ENCODE measurements at places on chromosomes 1 and 21. TPM values are rescaled to one million over a fixed set of nuclear protein-coding genes. Genes with fewer than 3 reads are reported as not detected.

DNA sequence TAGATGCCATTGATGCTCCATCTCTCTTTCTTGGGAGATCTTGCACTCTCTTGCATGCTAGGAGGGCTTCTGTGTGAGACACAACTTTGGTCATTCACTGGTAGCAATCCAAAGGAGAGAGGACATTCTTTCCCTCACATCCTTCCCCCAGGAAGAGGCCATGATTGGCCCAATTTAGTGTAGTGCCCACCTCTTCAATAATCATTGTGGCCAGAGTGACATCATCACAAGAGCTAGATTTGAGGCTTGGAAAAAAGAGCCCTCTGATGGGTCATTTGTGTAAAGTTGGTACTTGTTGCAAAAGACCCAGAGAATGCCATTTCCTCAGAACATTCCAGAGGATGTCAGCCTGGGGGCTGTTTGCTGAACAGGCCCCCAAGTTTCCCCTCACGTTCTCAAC, 30.2 kb downstream of the S100A6 start:
- DNase-seq = no peak

DNA sequence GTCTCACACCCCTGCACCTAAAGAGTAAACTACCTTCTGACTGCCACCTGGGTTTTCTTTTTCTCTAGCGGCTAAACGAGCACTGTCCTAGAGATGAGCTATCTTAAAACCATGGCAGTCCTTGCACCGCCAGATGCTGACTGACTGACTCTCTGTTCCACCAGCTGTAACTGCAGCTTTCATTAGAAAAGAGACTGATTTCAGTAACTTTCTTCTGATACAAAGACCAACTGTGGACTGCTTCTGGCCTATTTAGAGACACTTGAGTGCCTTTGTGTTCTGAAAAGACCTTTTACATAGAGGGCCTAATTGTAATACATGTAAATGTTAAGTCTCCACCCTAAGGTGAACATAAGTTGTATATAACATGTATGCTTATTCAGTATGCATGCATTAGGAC, 152.5 kb downstream of the DISC1 start:
- no peak for DNase-seq

- no peak for DNase-seq
These were observed 91.9 kb downstream of the FCRL5 start for GRCh38 chr1:157460381-157460780.

GRCh38 chr1:16014509-16015482, 3.0 kb downstream of the HSPB7 start:
- peak; percentile 77 for DNase-seq

MTARC1 gene
- 3.6 TPM for total RNA-seq

DNA sequence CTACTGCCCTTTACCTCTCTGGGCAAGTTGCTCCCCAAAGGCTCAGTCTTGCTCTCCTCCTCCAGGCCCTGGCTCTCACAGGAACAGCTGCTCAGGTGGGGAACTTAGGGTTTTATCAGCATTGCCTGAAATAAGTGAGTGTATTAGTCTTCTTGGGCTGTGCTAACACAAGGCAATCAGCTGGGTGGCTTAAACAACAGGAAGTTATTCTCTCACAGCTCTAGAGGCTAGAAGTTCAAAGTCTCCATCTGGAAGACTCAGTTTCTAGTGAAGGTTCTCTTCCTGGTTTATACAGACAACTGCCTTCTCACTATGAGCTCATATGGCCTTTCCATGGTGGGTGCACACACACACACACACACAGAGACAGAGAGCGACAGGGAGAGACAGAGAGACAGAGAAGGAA, 2.8 kb upstream of the CD1C start:
- DNase-seq = no peak

GRCh38 chr1:152795686-152796085, 835 bp upstream of the LCE1D start:
- DNase-seq = no peak

DNA sequence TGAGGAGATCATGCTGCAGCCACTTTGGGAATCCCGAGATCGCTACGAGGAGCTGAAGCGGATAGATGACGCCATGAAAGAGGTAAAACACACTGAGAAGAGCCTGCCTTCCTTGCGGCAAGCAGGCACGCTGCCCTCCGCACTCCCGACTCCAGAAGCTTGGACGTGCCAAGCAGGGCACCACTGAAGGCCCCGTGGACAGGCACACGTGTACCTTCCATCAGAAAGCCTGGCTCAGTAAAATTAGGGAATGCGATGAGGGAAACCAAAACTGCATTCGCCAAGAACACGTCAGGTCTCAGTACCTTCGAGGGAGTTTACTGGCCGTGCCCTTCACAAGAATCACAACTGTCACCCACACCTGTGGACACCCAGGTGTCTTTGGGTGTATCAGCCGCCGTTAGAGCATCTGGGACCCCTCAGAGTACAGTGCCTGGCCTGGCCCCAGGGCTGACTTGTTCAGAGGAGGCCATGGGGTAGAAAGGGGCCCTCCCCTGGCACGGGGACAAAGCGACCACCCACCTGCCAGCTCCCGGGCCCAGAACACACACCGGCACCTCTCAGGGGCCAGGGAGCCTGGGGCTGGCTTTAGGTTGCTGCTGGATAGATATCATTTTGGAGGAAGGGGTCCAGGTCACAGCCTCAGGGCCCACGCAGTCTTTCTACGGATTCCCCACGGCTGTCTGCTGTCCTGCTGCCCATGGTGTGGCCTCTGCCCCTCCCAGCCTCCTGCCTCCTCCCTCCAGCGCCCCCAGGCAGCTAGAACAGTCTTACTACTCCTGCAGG, 108.4 kb downstream of the WDR4 start:
- no peak for DNase-seq

DNA sequence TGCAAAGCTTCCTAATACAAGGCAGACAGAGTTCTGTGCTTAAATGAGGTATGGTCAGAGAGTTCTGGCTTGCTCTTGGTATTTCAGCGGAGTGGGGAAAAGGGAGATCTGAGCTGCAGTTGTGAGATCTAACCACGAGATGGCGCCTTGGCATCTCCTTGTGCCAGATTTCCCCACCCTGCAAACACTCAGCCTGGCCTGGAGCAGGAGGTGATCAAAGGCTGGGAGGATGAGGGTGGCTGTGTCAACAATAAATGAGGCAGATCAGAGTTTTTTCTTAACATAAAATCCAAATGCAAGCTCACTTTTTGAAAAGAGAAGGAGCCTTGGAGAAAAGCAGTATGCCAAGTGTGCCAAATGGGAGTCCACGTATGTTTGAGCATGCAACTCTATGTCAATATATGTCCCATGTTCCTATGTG, 4.1 kb upstream of the TFAP2E start:
- no peak for DNase-seq

- no peak for DNase-seq
These were observed 26.9 kb downstream of the EDARADD start for GRCh38 chr1:236421022-236421421.

- DNase-seq = peak; percentile 81
These were observed 26.2 kb upstream of the SPATA6 start for GRCh38 chr1:48498096-48498791.

GRCh38 chr1:230573658-230574057, 68.6 kb upstream of the COG2 start:
- DNase-seq = no peak

- no peak for DNase-seq
These were observed 196.9 kb upstream of the TMEM51 start for GRCh38 chr1:14956579-14957195.

GRCh38 chr1:111861523-111861922, 105.8 kb downstream of the DDX20 start:
- DNase-seq = no peak

DNA sequence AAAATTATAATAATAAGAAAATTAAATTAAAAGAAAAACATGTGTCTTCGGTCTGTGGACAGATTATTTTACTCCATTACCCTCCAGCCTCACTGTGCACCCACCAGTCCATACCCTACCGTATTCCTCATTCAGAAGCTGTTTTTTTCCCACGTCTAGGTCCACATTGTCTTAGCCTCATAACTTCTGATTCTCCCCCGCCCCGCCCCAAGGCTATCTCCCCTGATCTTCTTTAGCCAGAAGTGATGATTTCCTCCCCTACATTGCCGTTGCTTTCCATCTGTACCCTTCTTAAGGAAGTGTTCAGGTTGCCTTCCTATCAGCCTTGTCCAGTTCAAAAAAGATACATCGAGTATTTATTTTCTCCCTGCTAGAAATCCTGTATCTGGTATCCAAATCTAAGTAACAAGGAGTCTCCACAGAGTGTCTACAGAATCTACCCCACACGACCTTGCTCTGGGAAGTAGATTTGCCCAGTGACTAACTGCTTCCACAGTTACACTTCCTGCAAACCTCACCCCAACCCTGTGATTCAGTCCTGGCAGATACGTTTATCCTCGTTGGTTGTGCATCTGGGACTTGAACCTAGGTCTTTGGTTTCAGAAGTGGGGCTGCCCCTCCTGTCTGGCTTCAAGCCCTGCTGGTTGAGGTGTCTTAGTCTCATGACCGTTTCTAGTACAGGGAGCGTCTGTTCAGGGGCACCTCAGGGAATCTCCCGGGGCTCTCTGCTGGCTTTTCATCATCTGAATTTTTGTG, 470.2 kb downstream of the CAMTA1 start:
- DNase-seq = no peak

- peak; percentile 2 for DNase-seq
These were observed 17.9 kb upstream of the TTC34 start for GRCh38 chr1:2819429-2819828.

DNA sequence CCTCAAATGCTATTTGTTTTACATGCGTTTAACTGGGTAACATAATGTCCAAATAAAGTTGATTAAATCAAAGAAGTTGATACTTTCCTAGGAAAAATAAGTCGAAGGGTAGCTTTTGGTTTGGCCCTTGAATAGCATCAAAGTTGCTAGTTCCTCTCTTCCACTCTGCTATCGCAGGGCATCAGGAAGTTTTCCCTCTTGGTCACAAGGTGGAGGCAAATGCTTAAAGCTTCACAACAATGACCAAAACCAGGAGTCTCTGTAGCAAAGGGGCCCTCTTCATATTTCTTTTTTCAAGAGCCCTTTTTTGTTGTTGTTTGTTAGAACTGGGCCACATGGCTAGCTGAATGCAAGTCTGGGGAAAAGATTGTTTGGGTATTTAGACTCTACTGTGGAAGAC, 668.4 kb downstream of the KCNT2 start:
- no peak for DNase-seq

GRCh38 chr1:167429612-167430011, 88.7 kb downstream of the CD247 start:
- no peak for DNase-seq

DNA sequence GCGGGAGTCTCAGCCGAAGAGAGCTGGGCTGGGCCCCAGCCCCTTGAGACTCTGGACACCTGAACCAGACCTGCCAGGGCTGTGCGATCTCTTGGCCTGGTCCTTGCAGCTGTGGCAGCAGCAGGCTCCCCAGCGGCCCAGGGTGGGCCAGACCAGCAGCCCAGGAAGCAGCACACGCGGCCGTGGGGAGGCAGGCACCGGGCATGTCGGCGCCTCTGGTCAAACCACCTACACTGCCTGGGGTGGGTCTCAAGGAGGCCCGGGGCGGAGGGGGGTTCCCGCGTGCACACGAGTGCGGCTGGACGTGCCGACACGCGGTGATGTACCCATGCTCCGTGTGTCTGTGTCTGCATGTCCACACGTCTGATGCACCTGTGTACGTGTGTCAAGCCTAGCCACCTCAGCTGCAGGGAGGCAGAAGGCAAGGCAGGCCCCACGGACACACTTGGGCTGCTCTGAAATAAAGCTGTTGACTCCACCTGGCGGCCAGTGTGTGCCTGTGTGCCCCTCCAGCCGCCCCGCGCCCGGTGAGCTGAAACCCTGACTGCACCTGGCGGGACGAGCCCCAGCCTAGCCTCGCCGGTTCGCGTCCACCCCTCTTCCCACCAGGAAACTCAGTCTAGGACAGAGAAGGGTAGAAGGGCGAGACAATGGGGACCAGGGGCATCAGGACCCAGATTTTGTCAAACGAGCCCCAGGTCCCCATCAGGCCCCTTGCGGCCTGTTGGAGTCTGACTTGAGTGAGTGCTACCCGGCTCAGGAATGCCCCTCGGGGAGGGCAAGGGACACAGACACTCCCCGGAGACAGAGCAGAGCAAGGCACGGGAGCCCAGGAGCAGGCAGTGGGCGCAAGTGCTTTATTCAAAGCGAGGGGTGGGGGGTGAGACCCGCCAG, 11.6 kb downstream of the SCNN1D start:
- peak; percentile 65 for DNase-seq

DNA sequence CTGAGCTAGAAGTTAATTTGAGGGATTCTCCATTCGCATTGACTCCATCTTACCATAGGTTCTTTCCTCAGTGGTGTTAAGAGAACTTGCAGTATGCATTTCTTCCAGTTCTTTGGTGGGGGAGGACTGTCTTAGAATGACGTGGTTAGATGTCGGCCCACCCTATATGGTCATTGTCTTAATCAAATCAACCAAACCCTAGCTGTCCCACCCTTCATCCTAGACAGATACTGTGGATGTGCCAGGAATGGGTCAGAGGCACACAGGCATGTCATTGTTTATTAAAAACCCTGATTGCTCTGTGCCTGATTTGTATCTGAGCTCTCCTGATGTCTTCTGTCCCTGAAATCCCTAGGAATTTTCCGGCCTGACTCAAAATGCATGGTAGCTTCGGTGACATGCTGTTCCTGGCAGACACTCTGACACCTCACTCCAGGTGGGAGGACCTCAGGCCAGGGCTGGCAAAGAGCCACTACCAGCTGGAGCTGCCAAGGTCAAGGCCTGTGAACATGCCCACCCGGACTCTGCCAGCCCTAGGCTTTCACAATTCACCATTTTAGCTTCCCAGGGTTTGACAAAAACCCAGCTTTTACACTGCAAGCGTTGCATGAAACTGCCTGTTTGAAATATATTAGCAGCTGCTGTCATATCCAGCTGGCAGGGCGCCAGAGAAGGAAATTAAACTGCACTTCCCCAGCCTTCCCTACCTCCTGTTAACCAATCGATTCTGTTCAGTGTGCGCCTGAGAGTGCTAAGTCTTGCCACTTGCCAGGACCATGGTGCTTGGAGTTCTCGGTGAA, 134.0 kb downstream of the FAM78B start:
- DNase-seq = peak; percentile 15

DNA sequence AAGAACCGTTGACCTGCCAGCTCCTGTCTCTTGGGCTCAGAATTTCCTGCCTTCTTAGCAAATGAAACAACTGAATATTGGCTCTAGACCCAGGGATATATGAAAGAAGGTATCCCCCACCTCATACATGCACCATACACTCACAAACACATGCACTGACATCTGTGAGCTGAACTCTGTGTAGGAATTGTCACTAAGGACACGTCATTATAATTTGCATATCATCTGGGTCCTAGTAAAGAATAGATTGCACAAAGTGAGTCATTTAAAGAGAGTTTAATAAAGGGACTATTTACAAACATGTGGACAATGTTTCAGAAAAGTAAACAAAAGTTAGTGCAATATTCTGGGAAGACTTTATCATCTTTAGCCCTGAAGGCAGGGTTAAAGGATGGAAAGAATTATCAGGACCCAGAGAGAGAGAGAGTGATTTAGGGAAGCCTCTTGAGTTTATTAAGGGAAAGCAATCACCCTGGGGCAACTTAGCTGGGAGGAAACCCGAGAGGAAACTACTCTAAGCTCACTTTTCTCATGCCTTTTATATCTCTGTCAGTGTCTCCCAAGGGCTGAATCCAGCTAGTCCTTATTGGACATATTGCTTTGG, 74.1 kb upstream of the PLA2G4A start:
- no peak for DNase-seq

Measured in right cardiac atrium (tissue), 5 donors.